ENCODE measurements at places on chromosomes 3 and 15.

DNA sequence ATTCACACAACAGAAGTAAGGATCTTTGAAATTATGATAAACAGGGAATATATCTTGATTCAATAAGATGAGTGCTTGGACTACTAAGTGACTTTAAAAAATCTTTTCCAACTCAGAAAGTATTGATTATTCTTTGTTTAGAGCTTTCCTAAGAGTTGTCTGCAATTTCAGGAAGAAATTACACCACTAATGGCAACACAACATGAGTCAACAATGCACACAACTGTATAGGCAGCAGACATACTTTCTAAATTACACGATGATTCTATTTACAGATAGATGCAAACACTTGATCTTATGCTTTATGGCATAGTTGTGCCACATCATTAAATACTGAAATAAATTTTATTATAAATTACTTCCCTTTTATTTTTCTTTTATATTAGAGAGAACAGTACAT lies 4.4 kb downstream of the NAA50 start:
- no peak for DNase-seq

DNA sequence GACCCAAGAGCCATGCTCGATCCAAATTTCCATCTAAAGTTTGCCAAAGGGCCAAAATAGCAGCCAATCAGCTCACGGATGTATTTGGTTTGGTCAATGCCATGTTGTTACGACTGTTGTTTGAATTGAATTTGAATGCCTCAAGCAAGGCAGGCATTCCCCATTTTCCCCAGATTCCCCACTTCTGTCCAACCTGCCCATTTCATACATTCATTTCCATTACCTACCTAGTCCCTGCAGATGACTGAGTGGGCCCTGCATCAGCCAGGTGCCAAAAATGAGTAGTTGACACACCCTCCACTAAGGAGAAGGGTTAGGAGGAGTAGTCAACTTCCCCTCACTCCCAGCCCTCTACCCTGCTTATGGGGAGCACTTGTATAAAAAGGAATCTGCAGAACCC lies 51.7 kb downstream of the ANXA2 start:
- no peak for DNase-seq

- DNase-seq = peak; percentile 77
Measured at GRCh38 chr15:70494852-70495571, 268.3 kb downstream of the UACA start.

DNA sequence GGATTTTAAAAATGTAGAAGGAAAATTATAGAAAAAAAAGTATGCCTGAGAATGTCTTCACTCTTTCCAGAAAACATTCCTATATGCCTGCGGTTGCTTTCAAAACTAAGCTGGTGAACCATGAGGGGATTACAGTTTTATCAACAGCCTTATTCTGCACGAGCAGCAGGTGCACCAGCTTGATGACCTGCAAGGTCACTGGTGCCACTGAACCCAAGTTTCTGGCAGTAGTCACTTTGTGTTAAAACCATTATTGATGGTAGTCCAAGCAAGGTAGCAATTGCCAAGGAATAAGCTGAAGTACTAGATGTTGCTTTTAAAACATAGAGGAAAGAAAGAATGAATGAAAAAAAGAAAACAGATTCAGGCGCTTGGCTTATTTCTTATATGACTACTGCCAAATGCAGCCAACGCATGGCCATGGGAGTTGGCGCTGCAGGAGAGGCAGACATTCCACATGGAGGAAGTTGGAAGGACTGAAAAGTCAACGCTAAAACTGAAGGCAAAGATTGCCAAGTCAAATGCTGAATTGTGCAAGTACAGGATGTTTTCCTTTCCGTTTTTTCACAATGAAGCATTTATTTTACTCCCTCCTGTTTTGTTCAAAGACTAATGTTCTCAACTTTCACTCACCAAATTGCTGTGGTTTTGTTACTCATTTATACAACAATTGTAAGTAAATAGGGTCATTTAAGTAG lies 601.4 kb downstream of the CADM2 start:
- no peak for DNase-seq

DNA sequence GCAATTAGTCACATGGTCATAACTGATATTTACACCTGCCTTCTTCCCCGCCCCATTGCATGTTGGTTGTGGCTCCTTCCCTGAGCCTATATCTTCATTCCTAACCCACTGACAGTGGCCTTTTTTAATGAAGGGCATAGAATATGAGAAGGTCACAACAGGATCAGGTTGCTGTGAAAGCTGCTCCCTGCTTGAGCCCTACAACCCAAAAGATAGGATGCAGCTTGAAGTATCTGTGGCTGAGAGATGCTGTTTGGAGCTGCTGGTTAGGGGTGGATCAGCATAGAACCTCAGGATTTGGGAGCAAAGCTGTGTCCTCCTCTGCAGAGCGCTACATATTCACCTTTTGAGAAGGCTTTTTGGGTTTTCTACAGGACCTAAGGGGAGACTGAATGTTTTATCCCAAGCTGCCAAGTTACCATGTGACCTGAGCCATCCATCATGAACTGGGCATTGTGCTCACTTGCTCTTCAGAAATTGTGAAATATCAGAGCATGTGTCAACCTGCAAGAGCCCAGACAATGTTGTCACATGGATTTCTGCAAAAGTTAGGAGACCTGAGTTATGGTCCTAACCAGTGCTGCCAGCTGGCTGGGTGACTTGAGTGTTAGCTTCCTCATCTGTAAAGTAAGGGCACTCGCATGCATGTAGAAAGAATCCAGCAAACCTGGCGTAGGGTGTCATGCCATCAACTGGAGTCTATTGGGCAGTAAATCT lies 49.8 kb upstream of the ARL8B start:
- DNase-seq = no peak

Measured in kidney epithelial cell (primary cell).